Fibroblast of skin of left quadriceps (primary cell): ENCODE measurements at places on chromosomes 7 and 10.

DNA sequence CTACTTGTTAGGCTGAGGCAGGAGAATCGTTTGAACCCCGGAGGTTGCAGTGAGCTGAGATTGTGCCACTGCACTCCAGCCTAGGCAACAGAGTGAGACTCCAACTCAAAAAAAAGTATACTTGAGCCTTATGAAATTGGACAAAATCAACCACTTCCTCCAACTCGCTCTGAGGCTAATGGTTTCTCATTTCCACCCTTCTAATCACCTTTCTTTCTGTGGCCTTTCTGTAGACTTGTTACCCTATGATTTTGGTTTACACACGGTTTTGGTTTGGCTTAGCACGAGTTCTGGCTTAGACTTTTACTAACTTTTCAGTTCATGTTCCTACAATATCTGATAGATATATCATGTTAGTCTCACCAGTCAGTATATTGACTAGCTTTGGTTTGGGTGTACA is 152.0 kb downstream of the PHTF2 start:
- no peak for DNase-seq

DNA sequence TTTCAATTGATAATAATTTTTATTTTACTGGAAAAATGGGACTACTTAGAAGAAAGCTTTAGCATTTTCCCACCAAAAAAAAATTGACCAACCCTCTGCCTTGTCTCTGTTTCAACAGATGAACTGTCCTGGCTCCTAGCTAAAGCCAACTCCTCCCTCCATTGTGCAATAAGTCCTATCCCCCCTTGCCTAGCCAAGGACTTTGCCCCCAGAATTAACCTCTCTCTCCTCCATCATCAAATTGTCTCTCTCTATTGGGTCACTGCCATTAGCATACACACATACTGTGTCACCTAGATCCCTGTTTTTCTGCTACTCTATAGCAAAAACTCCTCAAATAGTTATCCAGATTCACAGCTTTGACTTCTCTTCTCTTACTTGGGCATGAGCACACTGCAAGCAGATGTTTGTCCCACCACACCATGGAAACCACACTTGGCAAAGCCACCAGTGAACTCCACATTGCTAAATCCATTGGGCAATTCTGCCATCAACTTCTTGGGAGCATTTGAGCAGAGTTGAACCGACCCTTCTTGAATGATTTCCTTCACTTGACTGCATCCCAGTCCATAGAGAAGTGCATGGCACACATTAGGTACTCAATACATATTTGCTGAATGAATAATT is 91.4 kb upstream of the NEBL start:
- DNase-seq = no peak

- DNase-seq = no peak
Measured at GRCh38 chr7:17312641-17313040, 14.2 kb downstream of the AHR start.

DNA sequence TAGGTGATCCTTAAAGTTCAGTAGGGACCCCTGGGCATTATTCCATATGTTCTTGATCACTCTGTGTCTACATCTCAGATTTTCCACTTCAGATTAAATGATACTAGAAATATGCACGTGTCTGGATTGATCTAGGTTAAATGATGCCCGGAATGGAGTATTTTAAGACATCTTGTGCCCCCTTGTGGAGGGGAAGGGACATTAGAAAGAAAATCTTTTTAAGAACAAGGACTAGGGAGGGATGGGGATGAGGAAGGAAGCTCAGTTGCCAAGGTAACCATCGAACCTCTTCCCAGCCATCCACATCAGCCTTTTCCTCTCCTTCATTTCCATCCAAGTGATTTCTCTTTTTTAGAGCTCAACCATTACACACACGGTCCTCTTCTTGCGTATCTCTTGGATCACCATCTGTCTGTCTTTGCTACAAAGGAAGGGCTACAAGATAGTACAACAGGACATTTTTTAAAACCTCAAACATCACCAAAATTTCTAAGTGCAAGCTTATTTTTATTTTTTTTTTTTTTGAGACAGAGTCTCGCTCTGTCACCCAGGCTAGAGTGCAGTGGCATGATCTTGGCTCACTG is 40.5 kb downstream of the PRSS2 start:
- DNase-seq = peak; percentile 22

DNA sequence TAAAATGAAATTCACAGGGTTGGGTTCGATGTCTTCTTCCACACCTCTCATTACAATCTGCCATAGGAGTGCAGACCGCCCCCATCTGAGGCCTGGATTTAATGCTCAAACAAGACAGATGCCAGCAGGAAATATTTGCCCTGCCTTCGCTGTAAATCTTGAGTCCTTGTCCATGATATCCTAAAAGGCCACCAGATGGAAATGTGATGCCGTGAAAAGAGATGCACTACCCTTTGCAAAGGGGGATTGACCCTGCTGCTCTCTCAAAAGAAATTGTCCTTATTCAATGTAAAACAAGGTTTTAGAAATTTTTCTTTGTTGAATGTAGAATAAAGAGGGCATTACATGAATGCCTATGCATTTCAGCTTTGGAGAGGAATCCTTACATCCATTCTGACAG is 37.5 kb downstream of the AGAP4 start:
- DNase-seq = no peak
